ENCODE measurements at places on chromosomes 12 and 14. TPM values are rescaled to one million over a fixed set of nuclear protein-coding genes. Genes with fewer than 3 reads are reported as not detected.

GRCh38 chr14:52846591-52846990 lies 55.2 kb upstream of the GNPNAT1 start:
- H3K4me3 ChIP-seq: no peak overlapping the region
- peaks cover 8% of the 10 kb centered on the region for H3K27me3 ChIP-seq
- no peaks in the 10 kb centered on the region for H3K36me3 ChIP-seq
- no peaks in the 10 kb centered on the region for H3K4me1 ChIP-seq
- no peak for DNase-seq

GRCh38 chr12:127619869-127620734 lies 646.9 kb upstream of the TMEM132C start:
- no peak overlapping the region for H3K4me3 ChIP-seq
- peaks cover 3% of the 10 kb centered on the region for H3K27me3 ChIP-seq
- H3K27ac ChIP-seq: no peak overlapping the region

GRCh38 chr12:50538182-50538581 lies 33.4 kb downstream of the DIP2B start:
- H3K27ac ChIP-seq: no peak overlapping the region
- DNase-seq: no peak
- no peaks in the 10 kb centered on the region for H3K27me3 ChIP-seq
- peaks cover 16% of the 10 kb centered on the region for H3K4me1 ChIP-seq
- H3K4me3 ChIP-seq: no peak overlapping the region
- no peaks in the 10 kb centered on the region for H3K36me3 ChIP-seq

- no peak for DNase-seq
- H3K27me3 ChIP-seq: no peaks in the 10 kb centered on the region
- no peaks in the 10 kb centered on the region for H3K4me1 ChIP-seq
- peaks cover 8% of the 10 kb centered on the region for H3K36me3 ChIP-seq
- no peak overlapping the region for H3K27ac ChIP-seq
Observed at GRCh38 chr12:58988643-58989344, 68.5 kb upstream of the LRIG3 start.

DNA sequence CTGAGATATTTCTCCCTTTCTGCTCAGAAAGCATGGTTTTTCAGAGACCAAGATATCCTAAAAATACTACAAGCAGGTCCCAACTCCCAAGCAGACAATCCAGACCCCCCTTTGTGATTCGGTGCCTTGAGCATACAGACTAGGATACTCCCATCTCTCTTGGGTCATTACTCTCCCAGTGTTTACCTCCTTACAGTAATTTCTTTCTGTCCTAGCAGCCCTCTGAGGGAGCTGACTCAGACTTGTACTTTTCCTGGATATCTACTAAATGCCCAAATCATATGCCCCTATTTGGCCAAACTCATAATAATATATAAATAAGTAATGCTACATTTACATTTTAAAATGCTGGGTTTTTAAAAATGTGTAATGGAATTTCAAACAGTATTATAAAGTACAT lies 355.6 kb downstream of the LRIG3 start:
- DNase-seq: no peak
- H3K36me3 ChIP-seq: no peaks in the 10 kb centered on the region
- H3K27ac ChIP-seq: no peak overlapping the region
- H3K4me3 ChIP-seq: no peak overlapping the region
- H3K4me1 ChIP-seq: no peaks in the 10 kb centered on the region
- peaks cover 4% of the 10 kb centered on the region for H3K27me3 ChIP-seq

- DNase-seq: peak; percentile 44
- H3K27ac ChIP-seq: peak overlapping the region; percentile 94
- peaks cover 78% of the 10 kb centered on the region for H3K4me1 ChIP-seq
- H3K36me3 ChIP-seq: no peaks in the 10 kb centered on the region
Observed at GRCh38 chr12:111426344-111427185, 20.8 kb downstream of the SH2B3 start.

DNA sequence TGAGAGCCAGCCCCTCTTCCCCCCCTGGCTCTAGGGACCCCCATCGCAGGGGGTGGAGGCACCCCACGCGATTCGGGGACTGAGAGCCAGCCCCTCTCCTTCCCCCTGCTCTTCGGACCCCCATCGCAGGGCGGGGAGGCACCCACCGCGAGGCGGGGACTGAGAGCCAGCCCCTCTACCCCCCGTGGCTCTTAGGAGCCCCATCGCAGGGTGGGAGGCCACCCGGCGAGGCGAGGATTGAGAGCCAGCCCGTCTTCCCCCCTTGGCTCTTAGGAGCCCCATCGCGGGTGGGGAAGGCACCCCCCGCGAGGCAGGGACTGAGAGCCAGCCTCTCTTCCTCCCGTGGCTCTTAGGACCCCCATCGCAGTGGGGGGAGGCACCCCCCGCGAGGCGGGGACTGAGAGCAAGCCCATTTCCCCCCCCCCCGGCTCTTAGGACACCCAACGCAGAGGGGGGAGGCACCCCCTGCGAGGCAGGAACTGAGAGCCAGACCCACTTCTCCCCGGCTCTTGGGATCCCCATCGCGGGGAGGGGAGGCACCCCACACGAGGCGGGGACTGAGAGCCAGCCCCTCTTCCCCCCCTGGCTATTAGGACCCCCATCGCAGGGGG lies 45.6 kb downstream of the DDX11 start:
- H3K4me3 ChIP-seq: peak overlapping the region; percentile 86
- no peak for DNase-seq
- peaks cover 10% of the 10 kb centered on the region for H3K27me3 ChIP-seq
- H3K4me1 ChIP-seq: peaks cover 9% of the 10 kb centered on the region

DNA sequence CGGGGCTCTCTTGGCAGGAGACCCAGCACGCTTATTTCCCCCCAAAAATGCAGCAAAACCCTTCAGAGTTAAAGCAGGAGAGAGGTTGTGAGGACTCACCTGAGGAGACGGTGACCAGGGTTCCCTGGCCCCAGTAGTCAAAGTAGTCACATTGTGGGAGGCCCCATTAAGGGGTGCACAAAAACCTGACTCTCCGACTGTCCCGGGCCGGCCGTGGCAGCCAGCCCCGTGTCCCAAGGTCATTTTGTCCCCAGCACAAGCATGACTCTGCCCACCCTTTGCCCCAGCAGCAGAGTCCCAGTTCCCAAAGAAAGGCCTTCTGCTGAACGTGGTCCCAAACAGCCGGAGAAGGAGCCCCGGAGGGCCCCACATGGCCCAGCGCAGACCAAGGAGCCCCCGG lies 337.7 kb downstream of the TMEM121 start:
- no peak overlapping the region for H3K4me3 ChIP-seq
- H3K27me3 ChIP-seq: peaks cover 9% of the 10 kb centered on the region
- no peak overlapping the region for H3K27ac ChIP-seq
- no peak for DNase-seq
- H3K36me3 ChIP-seq: no peaks in the 10 kb centered on the region
- H3K4me1 ChIP-seq: peaks cover 27% of the 10 kb centered on the region

DNA sequence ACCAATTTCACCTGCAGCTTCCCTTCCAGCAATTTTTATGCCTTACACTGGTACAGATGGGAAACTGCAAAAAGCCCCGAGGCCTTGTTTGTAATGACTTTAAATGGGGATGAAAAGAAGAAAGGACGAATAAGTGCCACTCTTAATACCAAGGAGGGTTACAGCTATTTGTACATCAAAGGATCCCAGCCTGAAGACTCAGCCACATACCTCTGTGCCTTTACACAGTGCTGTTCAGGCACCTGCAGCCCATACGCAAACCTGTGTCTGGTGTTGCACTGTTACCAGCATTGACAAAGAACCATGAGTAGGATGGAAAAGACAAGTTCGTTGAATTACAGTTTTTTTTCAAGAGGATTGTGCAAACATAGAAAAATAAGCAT lies 432.0 kb upstream of the OR4E1 start:
- H3K4me1 ChIP-seq: no peaks in the 10 kb centered on the region
- no peak for DNase-seq
- H3K4me3 ChIP-seq: no peak overlapping the region
- peaks cover 8% of the 10 kb centered on the region for H3K27me3 ChIP-seq

GRCh38 chr12:79347866-79348265 lies 342.9 kb downstream of the PAWR start:
- no peaks in the 10 kb centered on the region for H3K27me3 ChIP-seq
- no peaks in the 10 kb centered on the region for H3K4me1 ChIP-seq
- no peak overlapping the region for H3K4me3 ChIP-seq
- DNase-seq: no peak

DNA sequence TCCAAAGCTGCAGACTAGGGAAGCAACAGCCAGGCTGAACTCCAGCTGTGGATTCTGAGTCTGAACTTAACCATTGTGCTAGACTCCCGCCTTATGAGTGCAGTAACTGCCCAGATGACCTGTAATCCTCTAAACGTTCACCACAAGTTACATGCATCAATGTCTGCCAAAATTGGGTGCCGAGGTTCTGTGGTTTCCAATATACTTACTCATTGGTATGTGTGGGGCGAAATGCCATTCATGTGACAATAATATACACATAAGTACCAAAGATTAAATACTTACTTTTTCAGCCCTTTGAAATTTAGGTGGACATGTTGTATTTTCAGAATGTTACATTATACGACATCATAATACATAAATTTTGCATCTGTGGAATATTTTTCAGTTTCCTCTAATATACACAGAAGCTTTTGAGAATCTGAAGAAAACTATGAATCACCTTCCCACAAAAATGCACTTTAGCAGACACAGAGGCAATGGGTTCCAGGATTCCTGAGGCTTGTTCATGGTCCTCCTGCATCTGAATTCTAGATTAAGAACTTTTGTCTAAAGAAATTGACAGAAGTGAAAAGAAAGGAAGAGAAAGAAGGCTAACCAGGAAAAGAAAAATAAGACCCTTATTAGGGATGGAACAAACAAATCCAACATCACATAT lies 31.7 kb downstream of the GRIP1 start:
- no peak overlapping the region for H3K4me3 ChIP-seq
- H3K27ac ChIP-seq: no peak overlapping the region
- no peaks in the 10 kb centered on the region for H3K4me1 ChIP-seq
- no peak for DNase-seq
- peaks cover 1% of the 10 kb centered on the region for H3K27me3 ChIP-seq
- no peaks in the 10 kb centered on the region for H3K36me3 ChIP-seq

DNA sequence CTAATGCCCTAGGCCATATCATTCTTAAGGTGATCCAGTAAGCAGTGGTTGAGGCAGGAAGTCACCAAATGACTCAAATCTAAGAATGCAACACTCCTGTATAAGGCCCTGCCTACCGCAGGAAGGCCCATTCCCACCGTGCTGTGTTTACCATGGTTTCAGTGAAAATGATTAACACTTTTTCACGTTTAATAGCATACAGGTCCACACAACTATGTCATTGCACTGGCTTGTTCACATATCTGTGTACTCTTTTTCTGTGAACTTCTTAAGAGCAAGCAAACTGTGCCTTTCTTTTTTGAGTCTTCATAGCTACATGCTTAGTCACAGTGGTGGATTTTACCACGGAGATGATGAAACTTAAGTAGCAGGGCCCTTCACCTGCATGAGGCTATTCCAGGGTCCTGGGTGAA lies 214.9 kb downstream of the CNTN1 start:
- no peak for DNase-seq
- no peaks in the 10 kb centered on the region for H3K4me1 ChIP-seq
- no peaks in the 10 kb centered on the region for H3K36me3 ChIP-seq
- H3K4me3 ChIP-seq: no peak overlapping the region
- no peak overlapping the region for H3K27ac ChIP-seq
- H3K27me3 ChIP-seq: no peaks in the 10 kb centered on the region

DNA sequence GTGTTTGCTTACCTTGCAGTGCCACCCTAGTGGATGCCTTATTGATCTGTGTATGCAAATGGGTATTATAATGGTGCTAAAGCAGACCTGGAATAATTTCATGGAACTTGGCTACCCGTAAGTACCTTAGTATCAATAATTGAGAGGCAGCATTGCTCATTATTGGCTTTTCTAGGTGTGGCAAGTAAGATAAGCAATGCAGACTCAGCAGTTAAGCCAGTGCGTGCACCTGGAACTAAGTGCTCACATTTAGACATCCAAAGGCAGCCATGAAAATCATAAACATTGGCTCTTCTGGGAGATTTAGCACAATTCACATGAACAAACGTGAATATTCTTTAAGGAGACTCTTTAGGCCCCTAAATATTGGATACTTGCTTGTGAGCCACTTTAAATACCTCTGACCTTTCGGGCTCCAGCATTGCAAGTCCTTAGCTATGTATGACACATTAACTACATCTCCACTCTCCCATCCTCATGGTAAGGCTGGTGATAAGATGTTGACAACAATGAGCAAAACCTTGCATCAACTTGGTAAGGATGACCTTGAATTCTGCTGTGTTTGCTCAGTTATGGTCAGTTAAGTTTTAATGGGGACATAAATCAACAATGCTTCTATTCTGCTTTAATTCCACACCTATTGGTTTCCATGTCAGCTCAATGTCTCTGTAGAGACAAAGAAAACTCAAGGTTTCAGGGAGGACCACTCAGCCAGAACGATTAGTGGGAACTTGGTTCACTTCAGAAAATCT lies 112.0 kb downstream of the SLC5A8 start:
- no peaks in the 10 kb centered on the region for H3K4me1 ChIP-seq
- H3K27ac ChIP-seq: no peak overlapping the region
- no peaks in the 10 kb centered on the region for H3K27me3 ChIP-seq
- no peak for DNase-seq
- H3K36me3 ChIP-seq: no peaks in the 10 kb centered on the region

DNA sequence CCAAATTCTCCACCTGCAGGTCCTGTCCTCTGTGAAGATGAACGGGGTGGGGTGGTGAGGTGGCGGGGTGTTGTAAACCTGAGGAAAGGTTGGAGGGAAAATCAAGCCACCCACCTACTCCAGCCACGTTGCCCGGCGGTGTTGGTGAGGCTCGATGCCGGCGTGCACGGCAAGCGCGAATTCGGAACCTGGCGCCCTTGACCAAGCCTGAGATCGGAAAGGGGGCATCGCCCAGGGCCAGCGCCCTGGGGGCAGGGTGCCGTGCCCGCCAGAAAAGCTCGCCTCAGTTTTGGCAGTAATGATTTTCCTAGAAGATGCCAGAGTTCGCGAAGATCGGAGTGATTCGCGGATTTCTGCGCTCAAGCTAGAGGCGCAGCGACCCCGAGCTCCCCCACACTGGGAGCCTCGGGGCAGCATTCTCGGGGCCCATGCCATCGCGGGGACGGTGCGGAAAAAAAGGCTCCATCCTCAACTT lies 817 bp downstream of the STXBP6 start:
- peak overlapping the region; percentile 64 for H3K4me3 ChIP-seq
- no peak for DNase-seq
- H3K27me3 ChIP-seq: peaks cover 13% of the 10 kb centered on the region

- H3K4me1 ChIP-seq: no peaks in the 10 kb centered on the region
- H3K27me3 ChIP-seq: peaks cover 7% of the 10 kb centered on the region
- H3K4me3 ChIP-seq: no peak overlapping the region
- no peak overlapping the region for H3K27ac ChIP-seq
- no peaks in the 10 kb centered on the region for H3K36me3 ChIP-seq
Observed at GRCh38 chr14:103007555-103007954, 49.8 kb downstream of the CDC42BPB start.

DNA sequence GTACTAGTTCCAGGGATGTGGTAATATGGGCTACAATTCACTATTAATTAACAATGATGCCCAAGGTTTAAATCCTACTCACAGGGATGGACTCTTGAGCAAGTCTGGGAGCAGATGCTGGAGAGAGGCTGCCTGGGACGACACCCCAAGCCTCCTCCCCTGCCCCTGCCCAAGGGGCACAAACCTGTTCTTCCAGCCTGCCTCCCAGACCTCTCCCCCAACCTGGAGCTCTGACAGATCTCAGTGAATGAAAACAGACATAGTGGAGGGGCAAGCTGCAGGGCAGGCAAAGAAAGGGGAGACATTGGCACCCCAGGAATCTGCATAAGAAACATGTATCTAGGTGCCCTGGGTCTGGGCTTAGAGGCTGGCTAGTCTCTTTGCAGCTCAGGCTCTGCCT lies 5.8 kb downstream of the KDM2B start:
- peaks cover 14% of the 10 kb centered on the region for H3K4me1 ChIP-seq
- no peak overlapping the region for H3K4me3 ChIP-seq
- H3K27me3 ChIP-seq: peaks cover 7% of the 10 kb centered on the region
- H3K36me3 ChIP-seq: peaks cover 26% of the 10 kb centered on the region

ACSM4 gene
- not detected for polyA plus RNA-seq

KRT4 gene
- polyA plus RNA-seq: not detected

SERPINA10 gene
- not detected for polyA plus RNA-seq

RASSF9 gene
- not detected for polyA plus RNA-seq

GRIN2B gene
- polyA plus RNA-seq: not detected

PTCSC3 gene
- not detected for polyA plus RNA-seq

GPX2 gene
- not detected for polyA plus RNA-seq

CFAP251 gene
- not detected for polyA plus RNA-seq

KHNYN gene
- 25.6 TPM for polyA plus RNA-seq
